ENCODE measurements at places on chromosomes 16 and 17. TPM values are rescaled to one million over a fixed set of nuclear protein-coding genes. Genes with fewer than 3 reads are reported as not detected.
A peak's percentile ranks its signal among the peaks of the same experiment; 100 is the strongest.

Gene CWC25
- total RNA-seq = 18.7 TPM

DNA sequence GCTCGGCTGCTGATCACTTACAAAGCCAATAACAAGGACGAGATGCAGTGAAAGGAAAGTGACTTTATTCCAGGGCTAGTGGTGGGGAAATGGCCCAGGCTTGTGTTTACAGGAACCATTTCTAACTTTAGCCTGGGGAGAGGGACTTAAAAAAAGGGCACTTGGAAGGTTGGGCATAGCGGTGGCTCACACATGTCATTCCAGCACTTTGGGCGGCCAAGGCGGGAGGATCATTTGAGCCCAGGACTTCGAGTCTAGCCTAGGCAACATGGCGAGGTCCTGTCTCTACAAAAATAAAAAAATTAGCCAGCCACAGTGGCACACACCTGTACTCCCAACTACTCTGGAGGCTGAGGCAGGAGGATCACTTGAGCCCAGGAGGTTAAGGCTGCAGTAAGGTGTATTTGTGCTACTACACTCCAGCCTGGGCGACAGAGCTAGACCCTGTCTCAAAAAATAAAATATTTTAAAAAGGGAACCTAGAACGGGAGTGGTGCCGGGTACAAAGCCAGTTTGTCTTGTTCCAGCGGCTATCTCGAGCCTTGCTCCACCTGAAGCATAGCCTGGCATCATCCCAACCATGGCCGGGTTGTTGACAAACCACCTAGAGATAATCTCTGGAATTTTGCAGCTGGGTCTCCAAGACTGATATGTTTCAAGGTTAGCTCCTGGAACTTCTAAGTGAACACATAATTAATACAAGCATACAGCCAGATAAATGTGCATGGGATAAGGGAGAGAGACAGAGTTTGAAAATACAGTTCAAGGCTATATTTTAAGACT is 5.7 kb upstream of the TVP23A start:
- no peak for DNase-seq
- no peak overlapping the region for H3K27ac ChIP-seq
- peaks cover 21% of the 10 kb centered on the region for H3K4me1 ChIP-seq
- no peaks in the 10 kb centered on the region for H3K27me3 ChIP-seq
- no peak overlapping the region for H3K4me3 ChIP-seq

DNA sequence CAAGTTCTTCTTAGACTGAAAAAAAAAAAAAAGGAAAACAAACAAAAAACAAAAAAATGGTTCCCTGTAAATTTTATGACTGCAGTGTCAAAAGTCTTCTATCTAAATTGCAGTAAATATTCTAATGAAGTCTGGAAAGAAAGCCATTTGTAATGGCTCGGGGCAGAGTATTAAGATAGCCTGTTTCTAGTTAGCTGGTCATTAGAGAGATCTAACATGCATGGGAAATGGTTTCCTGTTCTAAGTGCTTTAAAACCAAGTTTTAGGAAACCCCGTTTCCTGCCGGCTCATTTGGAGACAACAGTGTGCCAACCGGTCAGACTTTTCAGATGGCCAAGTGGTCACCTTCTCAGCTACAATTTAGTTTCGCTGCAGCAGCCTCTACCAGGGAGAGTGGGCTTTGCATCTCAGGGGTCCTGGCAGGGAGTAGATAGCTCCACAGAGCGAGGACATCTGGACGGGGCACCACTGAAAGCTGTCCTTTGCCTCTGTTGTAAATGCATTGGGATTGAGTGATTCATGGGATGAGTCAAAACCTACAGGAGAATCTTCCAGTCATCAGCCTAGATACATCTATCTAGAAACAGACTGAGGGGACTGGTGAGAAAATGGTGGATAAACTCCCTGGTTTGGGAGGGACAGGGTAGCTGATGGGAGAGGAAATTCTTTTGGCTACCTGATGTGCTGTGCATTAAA is 473.2 kb upstream of the SALL1 start:
- H3K27ac ChIP-seq = no peak overlapping the region
- peaks cover 10% of the 10 kb centered on the region for H3K4me1 ChIP-seq
- no peaks in the 10 kb centered on the region for H3K36me3 ChIP-seq
- peak; percentile 72 for DNase-seq
- no peak overlapping the region for H3K4me3 ChIP-seq

- no peak overlapping the region for H3K4me3 ChIP-seq
- DNase-seq = no peak
- H3K27me3 ChIP-seq = peaks cover 4% of the 10 kb centered on the region
- H3K36me3 ChIP-seq = no peaks in the 10 kb centered on the region
Measured at GRCh38 chr17:76820039-76820438, 48.2 kb upstream of the MGAT5B start.

DNA sequence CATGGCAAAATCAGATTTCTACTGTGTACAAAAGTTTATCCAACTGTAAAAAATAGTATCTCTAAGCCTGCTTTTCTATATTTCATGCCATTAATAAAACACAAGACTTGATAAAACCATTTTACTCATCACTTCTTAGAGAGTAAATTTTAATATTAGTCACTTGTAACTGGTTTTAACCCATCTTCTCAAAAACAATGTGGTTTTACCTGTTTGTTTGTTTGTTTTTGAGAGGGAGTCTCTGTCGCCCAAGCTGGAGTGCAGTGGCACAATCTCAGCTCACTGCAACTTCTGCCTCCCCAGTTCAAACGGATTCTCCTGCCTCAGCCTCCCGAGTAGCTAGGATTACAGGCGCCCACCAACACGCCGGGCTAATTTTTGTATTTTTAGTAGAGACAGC is 32.1 kb downstream of the UBE2G1 start:
- no peak for DNase-seq
- H3K27ac ChIP-seq = no peak overlapping the region
- no peaks in the 10 kb centered on the region for H3K36me3 ChIP-seq

DNA sequence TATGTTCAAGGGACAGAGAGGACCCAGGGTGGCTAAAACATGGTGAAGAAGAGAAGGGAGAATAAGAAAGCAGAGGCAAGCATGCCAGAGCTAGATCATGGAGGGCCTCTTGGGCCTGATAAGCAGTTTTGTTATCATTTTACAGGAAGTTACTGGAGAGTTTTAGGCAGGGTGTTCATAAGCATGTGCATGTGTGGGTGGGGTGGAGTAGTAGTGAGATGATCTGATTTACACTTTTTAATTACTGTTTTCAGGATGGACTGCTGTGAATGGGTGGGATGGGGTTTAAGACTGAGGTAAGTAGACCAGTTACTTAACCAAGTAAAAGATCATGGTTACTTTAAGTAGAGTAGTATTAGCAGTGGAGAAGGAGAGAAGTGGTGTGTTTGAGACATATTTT is 173.6 kb downstream of the PHKB start:
- no peaks in the 10 kb centered on the region for H3K4me1 ChIP-seq
- H3K27ac ChIP-seq = no peak overlapping the region
- no peak overlapping the region for H3K4me3 ChIP-seq
- DNase-seq = no peak
- no peaks in the 10 kb centered on the region for H3K36me3 ChIP-seq
- H3K27me3 ChIP-seq = no peaks in the 10 kb centered on the region

GRCh38 chr16:12885742-12886141 is 15.7 kb upstream of the SHISA9 start:
- H3K27me3 ChIP-seq = peaks cover 4% of the 10 kb centered on the region
- no peak overlapping the region for H3K27ac ChIP-seq
- no peaks in the 10 kb centered on the region for H3K4me1 ChIP-seq
- no peaks in the 10 kb centered on the region for H3K36me3 ChIP-seq
- DNase-seq = no peak

DNA sequence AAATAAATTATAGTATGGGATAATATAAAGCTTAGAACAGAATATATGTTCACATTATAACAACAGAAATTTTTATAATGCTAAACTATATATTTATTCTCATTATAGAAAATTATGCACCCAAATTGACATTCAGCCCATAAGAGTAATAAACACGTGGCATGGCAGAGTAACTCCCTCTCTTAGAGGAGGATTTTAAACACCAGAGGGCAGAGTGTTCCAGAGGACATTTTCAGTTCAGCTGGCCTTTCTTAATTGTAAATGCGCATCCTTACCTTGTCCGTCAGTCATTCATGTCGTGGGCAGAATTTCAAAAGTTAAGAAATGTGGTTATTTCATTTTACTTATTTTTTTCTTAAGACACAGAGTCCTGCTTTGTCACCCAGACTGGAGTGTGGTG is 147.1 kb downstream of the TANC2 start:
- no peak for DNase-seq
- no peaks in the 10 kb centered on the region for H3K36me3 ChIP-seq
- H3K27ac ChIP-seq = no peak overlapping the region
- H3K27me3 ChIP-seq = no peaks in the 10 kb centered on the region
- 0 out of 2 replicates have a peak, but pooled peaks cover 8% of the 10 kb centered on the region for H3K4me1 ChIP-seq
- H3K4me3 ChIP-seq = no peak overlapping the region

GRCh38 chr17:10745231-10745630 is 15.4 kb upstream of the TMEM220 start:
- H3K27ac ChIP-seq = no peak overlapping the region
- H3K4me3 ChIP-seq = no peak overlapping the region
- peaks cover 21% of the 10 kb centered on the region for H3K4me1 ChIP-seq
- peak; percentile 85 for DNase-seq
- no peaks in the 10 kb centered on the region for H3K36me3 ChIP-seq

Gene MYOCD
- under 0.01 TPM for total RNA-seq

GRCh38 chr16:84618581-84619460 is 943 bp upstream of the COTL1 start:
- H3K4me3 ChIP-seq = peak overlapping the region; percentile 68
- peak overlapping the region; percentile 90 for H3K27ac ChIP-seq
- peaks cover 16% of the 10 kb centered on the region for H3K4me1 ChIP-seq
- H3K36me3 ChIP-seq = no peaks in the 10 kb centered on the region
- DNase-seq = peak; percentile 97

DNA sequence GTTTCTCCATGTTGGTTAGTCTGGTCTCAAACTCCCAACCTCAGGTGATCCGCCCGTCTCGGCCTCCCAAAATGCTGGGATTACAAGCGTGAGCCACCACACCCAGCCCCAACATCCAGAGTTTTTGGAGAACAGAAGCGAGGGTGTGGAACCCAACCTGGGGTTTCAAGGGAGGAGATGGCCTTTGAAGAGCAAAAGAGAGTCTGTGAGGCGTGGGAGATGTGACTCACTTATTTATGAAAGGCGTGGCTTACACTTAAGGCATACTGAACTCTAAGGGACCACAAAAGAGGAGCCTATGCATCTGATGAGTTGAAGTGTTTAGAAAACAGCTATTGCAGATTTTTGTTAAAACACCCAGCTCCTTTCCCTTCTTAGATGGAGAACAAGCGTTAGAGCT is 18.9 kb downstream of the ARSG start:
- H3K27ac ChIP-seq = no peak overlapping the region
- no peaks in the 10 kb centered on the region for H3K36me3 ChIP-seq
- H3K27me3 ChIP-seq = no peaks in the 10 kb centered on the region
- H3K4me3 ChIP-seq = no peak overlapping the region
- peak; percentile 41 for DNase-seq

Gene GAS7
- 13.4 TPM for total RNA-seq

Gene SRL
- total RNA-seq = not detected

- peak overlapping the region; percentile 88 for H3K4me3 ChIP-seq
- peaks cover 8% of the 10 kb centered on the region for H3K4me1 ChIP-seq
- peak; percentile 73 for DNase-seq
- H3K36me3 ChIP-seq = peaks cover 4% of the 10 kb centered on the region
Measured at GRCh38 chr17:59105852-59106462, 723 bp downstream of the TRIM37 start.

Gene TMEM238L
- total RNA-seq = not detected

Gene CD7
- total RNA-seq = not detected

DNA sequence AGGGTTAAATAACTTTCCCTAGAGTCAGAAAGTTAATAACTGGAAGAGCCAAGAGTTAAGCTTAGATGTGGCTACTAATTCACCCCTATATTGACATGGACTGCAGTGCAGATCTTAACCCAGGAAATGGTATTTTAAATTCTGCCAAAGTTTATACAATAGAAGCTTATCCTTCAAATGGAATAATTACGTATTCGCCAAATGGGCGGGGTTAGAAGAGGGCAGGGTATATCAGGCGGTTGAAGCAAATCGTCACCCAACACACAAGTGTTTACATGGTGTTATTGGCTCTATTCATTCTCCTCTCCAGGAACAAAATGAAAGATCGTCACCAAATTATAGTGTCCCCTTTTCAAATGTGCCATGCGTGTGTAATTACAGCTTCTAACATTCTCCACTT is 182.7 kb downstream of the PRKCB start:
- no peaks in the 10 kb centered on the region for H3K27me3 ChIP-seq
- DNase-seq = no peak
- no peak overlapping the region for H3K4me3 ChIP-seq
- H3K27ac ChIP-seq = no peak overlapping the region
- no peaks in the 10 kb centered on the region for H3K4me1 ChIP-seq
- no peaks in the 10 kb centered on the region for H3K36me3 ChIP-seq

GRCh38 chr17:51165680-51166197 is 472 bp upstream of the NME2 start:
- H3K36me3 ChIP-seq = peaks cover 46% of the 10 kb centered on the region
- H3K4me1 ChIP-seq = peaks cover 8% of the 10 kb centered on the region
- peak overlapping the region; percentile 79 for H3K4me3 ChIP-seq
- no peaks in the 10 kb centered on the region for H3K27me3 ChIP-seq
- peak; percentile 52 for DNase-seq
- peak overlapping the region; percentile 90 for H3K27ac ChIP-seq

Gene CD300H
- total RNA-seq = not detected

DNA sequence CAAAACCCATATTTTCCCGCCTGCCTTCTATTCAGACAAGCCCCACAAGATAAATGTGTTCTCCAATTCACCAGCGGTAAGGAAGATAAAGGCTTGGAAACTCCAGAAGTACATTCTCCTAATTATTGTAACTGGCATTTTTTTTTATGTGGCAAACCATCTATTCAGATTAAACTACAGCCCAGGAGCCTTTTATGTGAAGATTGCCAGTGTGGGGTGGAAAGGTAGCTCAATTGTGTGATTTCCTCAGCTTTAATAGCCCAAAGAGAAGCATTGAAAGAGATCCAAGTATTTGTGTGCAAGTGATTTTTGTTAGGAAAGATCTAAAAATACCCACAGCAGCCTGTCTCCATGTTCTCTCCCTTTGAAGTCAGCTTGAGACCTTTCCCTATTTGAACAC is 451.4 kb upstream of the CCL2 start:
- no peak overlapping the region for H3K4me3 ChIP-seq
- no peak overlapping the region for H3K27ac ChIP-seq
- 0 out of 2 replicates have a peak, but pooled peaks cover 4% of the 10 kb centered on the region for H3K27me3 ChIP-seq
- H3K36me3 ChIP-seq = no peaks in the 10 kb centered on the region

Gene APOBR
- not detected for total RNA-seq

- DNase-seq = no peak
- no peaks in the 10 kb centered on the region for H3K36me3 ChIP-seq
- H3K4me3 ChIP-seq = no peak overlapping the region
- H3K27ac ChIP-seq = no peak overlapping the region
- H3K27me3 ChIP-seq = no peaks in the 10 kb centered on the region
Measured at GRCh38 chr16:82852388-82853008, 225.7 kb downstream of the CDH13 start.

Gene RNF151
- total RNA-seq = not detected

Gene ZNF19
- total RNA-seq = 1.3 TPM

Gene PRR29
- not detected for total RNA-seq

Gene CRYM
- total RNA-seq = not detected

GRCh38 chr16:16004314-16004749 is 54.9 kb downstream of the ABCC1 start:
- no peak overlapping the region for H3K4me3 ChIP-seq
- H3K27ac ChIP-seq = peak overlapping the region; percentile 76
- peak; percentile 82 for DNase-seq

GRCh38 chr17:19315104-19315503 is 47.4 kb downstream of the B9D1 start:
- DNase-seq = no peak
- H3K4me3 ChIP-seq = no peak overlapping the region
- H3K27me3 ChIP-seq = no peaks in the 10 kb centered on the region
- no peak overlapping the region for H3K27ac ChIP-seq
- peaks cover 8% of the 10 kb centered on the region for H3K4me1 ChIP-seq

GRCh38 chr17:43917016-43917347 is 9.6 kb upstream of the MPP2 start:
- H3K4me1 ChIP-seq = no peaks in the 10 kb centered on the region
- no peak for DNase-seq
- no peak overlapping the region for H3K4me3 ChIP-seq
- H3K36me3 ChIP-seq = no peaks in the 10 kb centered on the region
- H3K27ac ChIP-seq = no peak overlapping the region
